Activated effector memory CD4-positive, alpha-beta T cell treated with Interleukin-2 at 50 U/mL for 16 hours (primary cell): ENCODE measurements at places on chromosomes 12 and 14.

- DNase-seq: no peak
Observed at GRCh38 chr14:47191700-47192099, 483.7 kb downstream of the MDGA2 start.

DNA sequence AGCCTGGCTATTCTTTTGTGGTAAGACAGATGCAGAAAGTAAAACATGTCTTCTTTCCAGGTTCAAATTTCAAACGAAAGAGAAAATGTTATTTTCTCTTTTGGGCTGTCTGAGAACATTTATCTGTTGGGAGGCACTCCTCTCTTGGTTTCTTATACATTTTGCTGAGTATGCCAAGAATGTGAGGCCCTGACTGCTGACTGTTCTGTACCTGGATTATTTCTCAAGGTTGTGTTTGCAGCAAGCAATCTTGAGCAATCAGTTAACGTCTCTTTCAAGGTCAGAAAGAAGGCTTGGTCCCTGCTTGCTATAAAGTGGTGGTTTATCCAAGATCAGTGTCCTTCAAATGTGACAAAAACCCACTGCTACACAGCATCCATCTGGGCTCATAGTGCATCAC is 9.8 kb downstream of the SSTR1 start:
- no peak for DNase-seq

GRCh38 chr14:34436118-34436905 is 25.7 kb downstream of the SPTSSA start:
- DNase-seq: no peak

DNA sequence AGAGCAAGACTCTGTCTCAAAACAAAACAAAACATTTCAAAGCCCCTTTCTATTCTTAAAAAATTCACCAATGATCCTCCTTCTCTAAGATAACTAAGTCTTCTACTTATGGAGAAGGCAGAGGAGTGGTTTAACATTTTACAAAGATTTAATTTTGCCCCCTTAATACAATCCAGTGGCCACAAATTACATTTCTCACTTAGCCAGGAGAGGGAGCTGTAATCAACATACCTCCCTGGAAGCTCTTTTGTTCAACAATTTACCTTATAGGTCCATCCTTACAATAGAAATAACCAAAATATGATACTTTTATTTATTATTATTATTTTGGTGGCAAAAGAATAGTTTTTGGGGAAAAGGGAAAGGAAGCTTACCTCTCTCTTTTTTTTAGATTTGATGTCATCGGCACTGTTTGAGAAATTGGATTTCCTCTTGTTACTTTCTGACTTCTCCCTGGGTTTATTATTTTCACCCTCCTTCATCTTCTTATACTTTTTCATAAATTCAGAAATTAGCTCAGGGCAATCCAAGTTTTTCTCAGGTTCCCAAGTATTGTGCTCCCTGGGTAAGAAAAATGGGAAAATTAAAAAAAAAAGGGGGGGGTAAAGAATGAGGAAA is 28.1 kb downstream of the CBX5 start:
- DNase-seq: no peak

- no peak for DNase-seq
Observed at GRCh38 chr12:97267594-97268202, 194.9 kb upstream of the RMST start.

DNA sequence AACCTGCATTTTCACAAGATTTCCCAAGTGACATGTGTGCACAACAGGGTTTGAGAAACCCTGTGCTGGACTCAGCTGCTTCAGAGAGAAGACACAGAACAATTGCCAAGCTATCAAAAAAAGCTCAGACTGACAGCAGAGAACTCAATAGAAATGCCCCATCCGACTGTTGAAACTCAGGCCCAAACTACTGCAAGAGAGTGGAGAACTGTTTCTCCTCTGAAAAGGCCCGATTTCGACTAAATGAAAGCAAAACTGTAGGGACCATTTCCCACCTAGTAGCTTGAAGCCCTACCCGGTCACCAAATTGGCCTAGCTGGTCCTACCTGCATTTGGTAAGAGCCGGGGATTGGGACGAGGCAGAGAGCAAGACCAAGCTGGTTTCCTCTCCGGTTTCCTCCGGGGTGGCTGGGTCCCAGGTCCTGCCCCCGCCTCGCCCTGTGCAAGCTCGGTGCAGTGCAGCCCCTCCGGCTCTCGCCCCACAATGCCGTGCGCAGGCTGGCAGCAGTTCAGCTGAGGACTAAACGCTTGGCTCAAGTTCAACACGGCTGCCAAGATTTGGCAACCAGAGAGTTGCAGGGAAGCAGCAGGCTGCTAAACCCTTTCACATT is 1180.6 kb downstream of the VRK1 start:
- DNase-seq: peak; percentile 71

GRCh38 chr12:83462419-83462818 is 775.7 kb downstream of the TMTC2 start:
- no peak for DNase-seq

- DNase-seq: no peak
Observed at GRCh38 chr14:68358500-68358899, 434.4 kb downstream of the ZFP36L1 start.

- DNase-seq: no peak
Observed at GRCh38 chr12:111120578-111120977, 200.2 kb upstream of the MYL2 start.

DNA sequence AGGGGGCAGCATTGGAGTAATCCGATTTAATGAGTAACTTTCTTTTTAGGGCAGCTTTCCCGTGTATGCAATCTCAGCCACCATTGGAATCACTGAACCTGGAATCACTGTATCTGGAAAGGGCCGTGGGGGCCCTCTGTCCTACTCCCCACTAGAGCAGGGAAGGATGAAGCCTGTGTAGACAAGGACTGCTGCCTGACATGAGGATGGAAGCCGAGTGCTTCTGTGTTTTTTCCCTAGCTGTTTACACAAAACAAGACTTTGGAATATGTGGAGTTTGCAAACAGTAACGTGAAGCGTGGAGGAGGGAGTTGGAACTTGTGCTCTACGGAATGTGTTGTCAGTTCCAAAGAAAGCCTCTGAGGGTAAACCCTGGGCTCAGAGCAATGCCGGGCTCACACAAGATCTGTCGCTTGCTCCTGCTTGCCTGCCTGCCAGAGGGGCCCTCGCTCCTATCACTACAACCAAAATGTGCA is 32.4 kb upstream of the HDAC7 start:
- DNase-seq: no peak

DNA sequence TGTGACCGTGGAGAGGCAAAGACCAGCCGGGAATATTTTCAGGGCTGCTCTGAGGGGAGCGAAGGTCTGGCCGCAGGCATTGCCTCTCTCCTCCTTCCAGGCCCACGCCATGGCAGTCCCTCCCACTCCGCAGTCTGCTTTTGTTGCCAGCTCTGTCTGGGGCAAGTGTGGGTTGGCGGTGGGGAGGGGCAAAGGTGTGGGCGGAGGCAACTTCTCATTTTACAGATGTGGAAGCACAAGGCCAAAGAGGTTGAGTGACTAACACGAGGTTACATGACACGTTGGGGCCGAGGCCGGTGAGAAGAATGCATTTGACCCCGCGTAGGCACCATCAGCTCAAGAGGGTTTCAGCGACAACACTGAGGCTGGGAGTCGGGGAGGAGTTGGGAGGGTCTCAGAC is 6.1 kb upstream of the FAIM2 start:
- no peak for DNase-seq

- DNase-seq: no peak
Observed at GRCh38 chr12:123085730-123086487, 65.0 kb downstream of the PITPNM2 start.

- DNase-seq: no peak
Observed at GRCh38 chr12:53231671-53231920, 413 bp downstream of the RARG start.

- peak; percentile 7 for DNase-seq
Observed at GRCh38 chr12:47949441-47950341, 13.7 kb upstream of the TMEM106C start.

GRCh38 chr12:131345521-131346436 is 365.1 kb upstream of the SFSWAP start:
- no peak for DNase-seq

DNA sequence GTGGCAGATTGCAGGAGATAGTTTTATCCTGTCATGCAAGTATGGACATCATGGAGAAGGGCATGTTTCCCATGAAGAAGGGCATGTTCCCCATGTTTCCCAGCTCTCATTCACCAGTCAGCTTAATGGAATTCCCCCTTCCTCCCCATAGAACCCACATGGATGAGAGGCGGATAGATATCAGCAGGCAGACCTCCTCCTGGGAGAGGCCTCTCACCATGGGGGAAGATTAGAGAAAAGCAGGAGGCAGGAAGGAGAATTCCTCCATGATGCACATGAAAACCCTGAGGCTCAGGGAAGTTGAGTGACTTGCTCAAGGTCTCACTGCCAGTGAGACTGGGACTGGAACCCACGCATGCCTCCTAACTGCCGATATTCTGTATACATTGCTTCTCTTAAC is 92.9 kb upstream of the FOXN3 start:
- no peak for DNase-seq

- DNase-seq: no peak
Observed at GRCh38 chr12:82645414-82645813, 41.3 kb upstream of the TMTC2 start.

GRCh38 chr14:53458368-53458814 is 305.3 kb upstream of the DDHD1 start:
- DNase-seq: no peak

GRCh38 chr14:55884819-55885218 is 233.4 kb upstream of the PELI2 start:
- DNase-seq: no peak

DNA sequence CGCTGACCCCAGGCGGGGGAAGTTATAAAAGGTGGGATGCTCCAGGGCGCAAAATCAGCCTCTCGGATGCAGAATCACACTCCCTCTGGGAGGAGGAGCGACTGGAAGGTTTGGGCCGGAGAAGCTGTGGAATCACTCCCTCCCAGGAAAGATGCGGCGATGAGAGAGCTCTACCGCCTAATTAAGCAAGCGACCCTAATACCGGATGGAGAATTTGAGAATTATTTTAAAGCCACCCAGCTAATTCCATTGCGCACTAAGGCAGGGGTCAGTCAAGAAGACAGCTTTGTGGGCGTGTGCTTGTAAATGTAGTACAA is 1.9 kb downstream of the COL2A1 start:
- DNase-seq: no peak

DNA sequence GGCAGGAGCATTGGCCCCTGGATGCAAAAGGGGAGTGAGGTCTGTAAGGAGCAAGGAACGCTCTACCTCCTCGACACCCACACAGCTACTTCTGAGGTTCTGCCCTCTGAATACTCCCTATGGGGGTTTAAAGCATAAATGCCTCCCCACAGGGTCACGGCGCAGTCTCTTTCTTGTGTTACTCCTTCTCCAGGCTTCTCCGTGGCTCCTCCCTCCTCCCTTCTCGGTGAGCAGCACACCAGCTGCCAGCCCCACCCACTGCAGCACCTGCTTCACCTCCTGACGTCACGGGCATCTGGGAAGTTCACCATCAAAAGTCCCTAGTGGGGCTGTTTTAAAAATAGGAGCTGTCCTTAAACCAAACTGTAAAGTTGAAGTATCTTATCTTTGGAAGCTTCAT is 67.3 kb downstream of the SPTB start:
- DNase-seq: no peak

DNA sequence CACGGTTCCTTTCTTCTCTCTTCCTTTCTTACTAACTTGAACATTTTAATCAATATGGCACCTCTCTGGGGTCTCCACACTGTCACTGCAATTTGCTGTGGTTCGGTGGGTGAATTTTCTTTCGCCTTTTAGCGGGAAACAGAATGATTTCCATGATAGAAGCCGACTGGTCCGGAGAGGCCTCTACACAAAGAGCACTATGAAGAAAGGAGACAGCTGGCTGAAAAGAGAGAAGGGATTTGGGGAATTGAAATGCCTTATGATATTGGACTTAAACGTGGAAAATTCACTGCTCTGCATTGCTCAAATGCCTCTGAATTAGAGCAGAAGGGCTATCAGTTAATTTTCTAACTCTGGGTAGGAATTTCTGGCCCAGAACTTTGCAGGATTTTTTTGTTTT is 55.9 kb downstream of the KCNA5 start:
- no peak for DNase-seq

- no peak for DNase-seq
Observed at GRCh38 chr12:21483531-21483930, 17.9 kb downstream of the RECQL start.

DNA sequence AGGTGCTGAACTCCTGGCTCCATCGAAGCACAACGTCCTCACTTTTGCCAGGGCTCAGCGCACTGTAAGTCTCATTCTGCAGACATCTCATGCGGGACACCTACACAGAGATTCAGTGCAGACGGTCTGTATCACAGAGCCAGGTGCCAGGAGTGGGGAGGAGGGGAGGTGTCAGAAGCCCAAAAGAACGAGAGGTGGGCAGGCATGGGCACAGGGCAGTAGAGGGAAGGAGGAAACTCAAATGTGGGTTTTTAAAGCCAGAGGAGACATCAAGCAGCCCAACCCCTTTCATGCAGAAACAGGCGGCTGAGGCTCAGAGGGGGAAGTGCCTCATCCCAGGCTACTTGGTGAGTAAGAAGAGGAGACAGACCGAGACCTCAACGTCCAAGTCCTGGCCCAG is 2.5 kb upstream of the LPAR5 start:
- no peak for DNase-seq

GRCh38 chr14:50020799-50021198 is 95.6 kb downstream of the VCPKMT start:
- DNase-seq: no peak

DNA sequence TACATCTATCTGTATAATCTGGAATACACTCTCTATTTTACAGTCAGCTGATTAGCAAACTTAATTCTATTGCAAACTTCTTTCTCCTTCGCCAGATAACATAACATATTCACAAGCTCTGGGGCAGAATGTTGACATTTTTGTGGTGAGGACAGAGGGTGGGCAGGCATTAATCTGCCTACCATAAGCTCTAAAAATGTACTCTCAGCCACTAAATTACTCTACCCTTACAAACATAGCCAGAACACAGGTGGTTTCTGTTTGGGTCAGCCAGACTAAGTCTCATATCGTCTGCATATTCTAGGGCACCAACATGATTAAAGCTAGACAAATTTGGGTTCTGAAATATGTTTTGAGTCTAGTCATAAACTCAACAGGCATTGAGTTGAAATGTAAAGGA is 90.1 kb downstream of the SLC6A15 start:
- DNase-seq: no peak

DNA sequence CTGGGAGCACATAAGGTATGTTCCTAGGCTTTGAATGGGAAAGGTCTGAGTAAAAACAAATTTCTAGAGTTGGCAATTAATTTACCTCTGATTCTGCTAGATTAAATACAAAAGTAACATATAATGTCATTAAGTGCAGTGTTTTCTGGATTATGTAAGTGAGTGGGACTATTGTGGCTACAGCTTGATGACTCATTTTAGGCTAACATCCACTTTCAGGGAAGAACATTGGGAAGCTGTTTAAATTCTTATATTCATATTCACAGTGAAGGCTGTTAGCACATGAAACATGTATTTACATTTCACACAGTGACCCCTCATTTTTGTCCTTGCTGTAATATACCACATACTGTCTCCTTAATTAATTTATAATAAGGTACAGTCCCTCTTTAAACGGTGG is 13.2 kb upstream of the BMAL2 start:
- no peak for DNase-seq

GRCh38 chr12:104494137-104494792 is 37.5 kb downstream of the CHST11 start:
- DNase-seq: peak; percentile 51
